ENCODE measurements at places on chromosomes 16 and 17.

GRCh38 chr17:20979792-20980083, 63.1 kb downstream of the USP22 start:
- no peaks in the 10 kb centered on the region for H3K4me1 ChIP-seq
- no peak overlapping the region for H3K4me3 ChIP-seq
- DNase-seq, result no peak
- H3K27me3 ChIP-seq, result no peaks in the 10 kb centered on the region

- H3K27me3 ChIP-seq, result no peaks in the 10 kb centered on the region
- H3K4me1 ChIP-seq, result peaks cover 7% of the 10 kb centered on the region
- DNase-seq, result peak; percentile 73
- H3K4me3 ChIP-seq, result peak within 1 kb of the TSS; percentile 47
Observed at GRCh38 chr17:76585649-76586593, at the start of gene ST6GALNAC2. ST6GALNAC2 (minus strand) TSS chr17:76585860; CDS start chr17:76585808, 52 bp downstream.

DNA sequence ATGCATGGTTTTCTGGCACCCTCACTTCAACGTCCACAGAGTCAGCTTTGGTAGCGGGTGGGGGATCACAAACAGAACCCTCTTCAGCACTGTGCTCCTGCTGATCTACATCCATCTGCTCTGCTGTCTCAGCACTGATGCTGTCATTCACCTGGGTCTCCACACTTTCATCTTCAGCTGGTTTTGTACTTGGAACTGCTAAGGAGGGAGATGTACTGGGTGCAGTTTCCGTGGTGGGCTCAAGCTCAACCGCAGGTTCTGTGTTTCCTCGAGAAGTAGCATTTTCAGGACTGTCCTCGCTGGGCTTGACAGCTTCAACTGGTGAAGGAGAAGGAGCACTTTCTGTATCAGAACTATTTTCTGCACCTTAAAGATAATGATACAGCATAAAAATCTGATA, 101.8 kb downstream of the TTC19 start:
- H3K36me3 ChIP-seq, result no peaks in the 10 kb centered on the region
- no peak overlapping the region for H3K4me3 ChIP-seq
- H3K27ac ChIP-seq, result no peak overlapping the region
- H3K4me1 ChIP-seq, result peaks cover 6% of the 10 kb centered on the region
- no peak for DNase-seq

DNA sequence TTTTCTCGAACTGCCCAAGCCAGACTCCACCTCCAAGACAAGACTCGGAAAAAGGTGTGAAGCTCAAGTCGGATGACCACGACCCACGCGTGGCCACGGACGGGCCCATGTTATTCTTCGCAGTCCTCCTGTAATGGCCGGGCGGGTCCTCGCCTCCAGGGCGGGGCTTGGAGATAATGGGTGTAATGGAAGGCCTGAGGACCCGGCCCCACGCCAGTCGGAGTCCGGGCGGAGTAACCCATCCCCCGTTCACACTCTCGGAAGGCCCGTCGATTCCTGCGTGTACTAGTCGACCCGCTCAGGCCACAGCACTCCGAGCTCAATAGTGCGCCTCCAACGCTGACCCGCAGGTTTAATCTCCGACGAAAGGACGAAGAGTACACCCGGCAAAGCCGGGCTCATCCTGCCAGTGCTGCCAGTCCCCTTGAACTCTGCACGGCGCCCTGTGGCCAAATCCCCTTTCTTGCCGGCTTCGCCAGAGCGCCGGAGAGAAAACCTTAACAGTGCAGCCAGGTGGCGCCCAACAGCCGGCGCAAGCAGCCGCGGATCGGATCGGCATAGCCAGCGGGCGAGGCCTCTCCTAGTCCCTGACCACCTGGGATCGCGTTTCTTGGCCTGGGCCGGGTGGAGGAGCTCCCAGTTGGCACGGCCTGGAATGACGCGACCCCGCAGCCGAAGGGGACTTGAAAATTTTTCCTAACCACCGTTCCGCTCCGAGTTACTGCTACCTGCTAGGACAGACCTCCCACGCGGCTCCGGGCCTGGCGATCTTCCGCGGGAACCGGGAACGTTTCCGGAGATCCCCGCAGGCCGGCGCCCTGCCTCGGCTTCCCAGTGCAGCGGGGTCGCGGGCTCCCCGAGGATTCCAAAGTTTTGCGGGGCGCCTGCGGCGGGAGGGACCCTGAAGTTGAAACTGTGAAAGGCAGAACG, 762.0 kb downstream of the KCNJ18 start:
- H3K27ac ChIP-seq, result no peak overlapping the region
- no peaks in the 10 kb centered on the region for H3K27me3 ChIP-seq
- H3K36me3 ChIP-seq, result no peaks in the 10 kb centered on the region
- no peak for DNase-seq
- no peaks in the 10 kb centered on the region for H3K4me1 ChIP-seq

- no peak overlapping the region for H3K27ac ChIP-seq
- H3K4me3 ChIP-seq, result no peak overlapping the region
- no peak for DNase-seq
- H3K36me3 ChIP-seq, result no peaks in the 10 kb centered on the region
Observed at GRCh38 chr17:4548721-4549531, 6.3 kb downstream of the MYBBP1A start.

GRCh38 chr16:23330583-23331249, 28.6 kb downstream of the SCNN1B start:
- no peaks in the 10 kb centered on the region for H3K27me3 ChIP-seq
- no peak overlapping the region for H3K27ac ChIP-seq
- H3K36me3 ChIP-seq, result no peaks in the 10 kb centered on the region
- no peaks in the 10 kb centered on the region for H3K4me1 ChIP-seq

DNA sequence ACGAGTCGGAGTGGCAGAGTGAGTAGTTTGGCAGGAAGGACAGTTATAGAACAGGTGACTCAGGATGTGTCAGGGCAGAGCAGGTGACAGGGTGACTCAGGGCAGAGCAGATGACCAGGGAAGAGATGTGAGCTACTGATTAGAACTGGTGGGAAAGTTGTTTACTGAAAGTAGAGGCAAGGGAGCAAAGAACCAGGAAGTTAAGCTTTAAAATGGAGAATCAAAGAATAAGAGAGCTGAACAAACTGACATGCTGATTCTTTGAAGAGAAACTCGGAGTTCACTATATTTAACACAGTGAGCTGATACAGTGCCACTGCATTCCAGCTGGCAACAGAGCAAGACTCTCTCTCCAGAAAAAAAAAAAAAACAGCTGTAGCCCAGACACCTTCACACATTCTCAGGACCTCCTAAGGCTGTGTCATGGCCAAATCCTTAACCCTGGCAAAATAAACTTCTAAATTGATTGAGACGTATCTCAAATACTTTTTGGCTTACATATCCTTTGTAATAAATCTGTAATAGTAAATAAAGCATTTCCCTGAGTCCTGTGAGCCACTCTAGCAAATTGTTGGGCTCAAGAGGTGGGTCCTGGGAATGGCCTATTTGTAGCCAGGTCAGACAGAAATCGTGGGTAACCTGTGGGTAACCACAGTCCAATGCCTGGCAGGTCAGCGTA, 12.3 kb upstream of the UBE2I start:
- H3K4me3 ChIP-seq, result no peak overlapping the region
- peaks cover 8% of the 10 kb centered on the region for H3K27me3 ChIP-seq
- DNase-seq, result no peak

DNA sequence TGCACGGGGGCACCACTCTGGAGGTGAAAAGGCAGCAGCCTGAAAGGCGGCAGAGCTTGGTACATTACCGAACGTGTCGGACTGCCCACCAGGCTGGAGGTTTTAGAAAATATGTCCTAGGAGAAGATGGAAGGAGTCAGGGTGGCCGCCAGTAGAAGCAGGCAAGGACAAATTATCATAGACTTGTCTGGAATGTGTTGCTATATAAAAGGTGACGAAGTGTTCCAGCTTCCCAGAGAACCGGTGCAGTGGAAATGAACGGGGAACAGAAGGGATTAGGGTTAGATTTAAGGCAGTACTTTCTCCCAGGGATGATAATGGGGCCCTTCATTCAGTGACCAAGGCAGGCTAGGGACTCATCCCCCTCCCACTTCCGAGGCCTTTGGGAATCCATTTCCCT, 27.4 kb downstream of the PIPOX start:
- no peak overlapping the region for H3K27ac ChIP-seq
- no peaks in the 10 kb centered on the region for H3K4me1 ChIP-seq
- DNase-seq, result no peak

DNA sequence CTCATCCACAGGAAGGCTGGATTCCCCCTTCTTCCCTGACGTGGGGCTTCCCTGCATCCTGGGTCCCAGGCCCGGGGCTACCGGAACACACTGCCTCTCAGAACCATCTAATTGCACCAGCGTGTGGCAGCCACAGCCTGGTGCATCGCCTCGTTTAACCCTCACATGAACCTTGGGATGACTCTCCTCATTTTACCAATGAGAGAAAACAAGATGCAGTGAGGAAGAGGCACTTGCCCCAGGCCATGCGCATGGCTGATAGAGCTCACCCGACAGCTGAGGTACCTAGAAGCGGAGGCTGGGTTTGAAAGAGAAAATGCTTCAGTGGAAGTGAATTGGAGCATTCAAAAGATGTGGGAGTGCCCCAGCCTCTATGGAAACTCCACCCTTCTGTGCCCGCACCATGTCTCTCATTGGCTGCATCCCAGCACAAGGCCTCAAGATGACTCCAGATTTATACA, 162.3 kb downstream of the KATNIP start:
- no peak overlapping the region for H3K27ac ChIP-seq
- no peak for DNase-seq
- H3K27me3 ChIP-seq, result no peaks in the 10 kb centered on the region
- H3K36me3 ChIP-seq, result no peaks in the 10 kb centered on the region

GRCh38 chr17:72402727-72403210, 281.9 kb downstream of the SOX9 start:
- no peak overlapping the region for H3K27ac ChIP-seq
- no peak for DNase-seq
- no peak overlapping the region for H3K4me3 ChIP-seq
- no peaks in the 10 kb centered on the region for H3K36me3 ChIP-seq
- no peaks in the 10 kb centered on the region for H3K27me3 ChIP-seq
